Keratinocyte (primary cell): ENCODE measurements at places on chromosomes 5 and 9. TPM values are rescaled to one million over a fixed set of nuclear protein-coding genes. Genes with fewer than 3 reads are reported as not detected.

Gene GPR150
- 0.07 to 0.08 TPM (median 0.07 TPM) in 3 replicates for polyA plus RNA-seq

Gene ASPN
- polyA plus RNA-seq = 0.36 to 1.1 TPM (median 0.63 TPM) in 3 replicates

Gene ENTPD8
- polyA plus RNA-seq = not detected in 3 replicates

Gene SLC4A9
- 0.04 to 0.14 TPM (median 0.07 TPM) in 3 replicates for polyA plus RNA-seq

DNA sequence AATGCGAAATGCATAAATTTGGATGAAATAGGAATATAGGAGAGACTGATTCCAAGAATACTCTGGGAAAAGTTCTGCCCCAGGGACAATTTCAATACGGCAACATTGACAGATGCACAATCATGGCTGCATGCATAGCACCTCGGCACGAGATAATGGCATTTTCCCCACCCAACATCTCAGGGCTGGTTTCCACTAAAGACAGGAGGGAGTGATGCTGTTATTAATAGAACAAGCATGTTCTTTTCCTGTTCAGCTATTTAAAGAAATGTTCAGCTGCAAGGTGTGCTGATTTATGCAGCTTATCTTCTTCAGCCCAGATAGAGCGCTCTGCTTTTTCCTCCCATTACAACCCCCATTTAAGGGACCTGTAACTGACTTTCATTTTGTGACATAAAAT, 740.2 kb downstream of the TLR4 start:
- H3K4me1 ChIP-seq = no peaks in the 10 kb centered on the region
- no peak overlapping the region for H3K27ac ChIP-seq
- H3K36me3 ChIP-seq = no peaks in the 10 kb centered on the region

DNA sequence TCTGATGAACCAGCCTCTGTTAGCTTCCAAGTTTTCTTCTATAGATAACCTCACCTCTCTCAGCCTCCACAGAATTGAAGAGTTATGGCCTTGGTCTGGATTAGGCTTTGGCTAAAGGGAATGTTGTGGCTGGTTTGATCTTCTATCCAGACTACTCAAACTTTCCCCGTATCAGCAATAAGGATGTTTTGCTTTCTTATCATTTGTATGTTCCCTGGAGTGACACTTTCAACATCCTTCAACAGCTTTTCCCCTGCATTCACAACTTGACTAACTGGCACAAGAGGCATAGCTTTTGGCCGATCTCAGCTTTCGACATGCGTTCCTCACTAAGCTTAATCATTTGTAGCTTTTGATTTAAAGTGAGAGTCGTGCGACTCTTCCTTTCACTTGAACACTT, 28.1 kb upstream of the GNE start:
- H3K4me3 ChIP-seq = no peak overlapping the region
- no peak overlapping the region for H3K27ac ChIP-seq
- DNase-seq = no peak

DNA sequence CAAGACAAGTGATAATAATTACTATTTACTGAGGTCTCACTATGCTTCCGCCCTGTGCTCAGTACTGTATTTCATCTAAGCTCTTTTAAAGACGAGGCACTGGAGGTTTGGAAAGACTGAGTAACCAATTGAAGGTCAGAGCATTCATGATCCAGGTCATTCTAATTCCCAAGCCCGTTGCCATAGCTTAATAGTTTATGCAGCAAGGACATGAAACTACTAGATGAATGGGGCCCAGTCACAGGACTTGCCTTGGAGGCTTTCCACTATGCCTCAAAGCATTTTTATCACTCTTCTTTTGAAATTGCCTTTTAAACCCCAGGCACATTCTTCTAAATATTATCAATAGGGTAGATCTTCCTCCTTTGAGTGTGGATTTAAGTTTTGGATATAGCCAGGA, 17.2 kb upstream of the NFIB start:
- H3K27me3 ChIP-seq = no peaks in the 10 kb centered on the region
- DNase-seq = no peak
- no peaks in the 10 kb centered on the region for H3K36me3 ChIP-seq
- no peak overlapping the region for H3K27ac ChIP-seq

DNA sequence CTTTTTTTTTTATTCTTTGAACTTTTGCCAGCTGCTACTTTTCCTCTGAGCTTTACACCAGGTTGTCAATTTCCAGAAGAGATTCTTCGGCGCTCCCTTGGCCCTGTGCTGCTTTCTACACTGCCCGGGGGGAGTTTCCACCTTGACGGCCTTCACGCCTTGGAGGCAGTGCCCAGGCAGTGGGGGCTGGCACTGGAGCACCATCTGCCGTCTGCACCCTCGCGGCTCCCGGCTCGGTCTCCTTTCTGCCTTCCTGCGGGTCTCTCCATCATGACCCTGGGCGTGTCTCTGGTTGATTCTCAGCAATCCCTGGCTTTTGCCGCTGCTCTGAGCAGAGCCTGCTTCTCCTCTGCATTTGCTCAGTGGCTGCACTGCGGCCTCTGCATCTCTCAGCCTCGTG, 2.9 kb downstream of the SLC6A18 start:
- H3K27ac ChIP-seq = no peak overlapping the region
- no peaks in the 10 kb centered on the region for H3K4me1 ChIP-seq
- H3K27me3 ChIP-seq = peaks cover 2% of the 10 kb centered on the region
- DNase-seq = no peak
- H3K36me3 ChIP-seq = no peaks in the 10 kb centered on the region
- no peak overlapping the region for H3K4me3 ChIP-seq

DNA sequence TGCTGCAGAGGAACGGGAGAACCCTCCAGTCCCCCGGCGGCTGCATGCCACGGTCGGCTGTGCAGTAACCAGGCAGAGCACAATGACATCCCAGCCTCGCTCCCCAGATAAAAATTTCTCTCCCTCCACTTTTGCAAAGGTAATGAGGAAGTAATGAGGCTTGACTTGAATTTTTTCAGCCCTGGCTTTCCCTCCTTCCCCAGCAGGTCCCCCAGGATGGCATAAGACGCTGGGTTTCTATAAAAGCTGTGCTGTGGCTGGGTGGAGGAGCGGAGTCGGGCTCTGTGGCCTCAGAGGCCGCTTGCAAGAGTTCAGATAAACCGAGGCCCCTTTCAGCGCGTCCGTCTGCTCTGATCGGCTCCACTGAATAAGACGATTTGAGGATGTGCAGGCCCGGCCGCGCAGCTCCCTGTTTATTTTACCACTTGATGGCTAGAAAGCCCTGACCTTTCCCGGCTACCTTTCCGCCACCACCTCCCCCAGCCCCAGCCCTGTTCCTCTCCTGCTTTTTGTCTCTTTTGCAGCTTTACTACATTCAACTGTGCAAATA, 351.9 kb upstream of the IRX2 start:
- H3K4me3 ChIP-seq = no peak overlapping the region
- no peaks in the 10 kb centered on the region for H3K4me1 ChIP-seq
- no peak overlapping the region for H3K27ac ChIP-seq
- DNase-seq = no peak

DNA sequence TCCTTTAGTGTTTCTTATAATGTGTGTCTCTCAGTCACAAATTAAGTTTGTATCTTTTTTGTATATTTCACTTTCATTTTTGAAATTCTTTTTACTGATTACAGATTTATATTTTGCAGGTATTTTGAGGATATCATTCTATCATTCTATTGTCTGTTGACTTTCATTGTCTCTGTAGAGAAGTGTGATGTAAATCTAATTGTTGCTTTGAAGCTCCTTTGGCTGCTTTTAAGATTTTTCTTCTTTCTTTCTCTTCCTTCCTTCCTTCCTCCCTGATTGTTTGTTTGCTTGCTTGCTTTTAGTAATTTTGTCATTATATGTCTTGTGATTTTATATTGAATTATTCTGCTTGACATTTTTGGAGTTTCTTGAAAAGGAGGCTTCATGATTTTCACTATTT, 75.3 kb upstream of the MAST4 start:
- no peaks in the 10 kb centered on the region for H3K36me3 ChIP-seq
- H3K27me3 ChIP-seq = no peaks in the 10 kb centered on the region
- no peak overlapping the region for H3K4me3 ChIP-seq
- no peak overlapping the region for H3K27ac ChIP-seq
- no peak for DNase-seq

DNA sequence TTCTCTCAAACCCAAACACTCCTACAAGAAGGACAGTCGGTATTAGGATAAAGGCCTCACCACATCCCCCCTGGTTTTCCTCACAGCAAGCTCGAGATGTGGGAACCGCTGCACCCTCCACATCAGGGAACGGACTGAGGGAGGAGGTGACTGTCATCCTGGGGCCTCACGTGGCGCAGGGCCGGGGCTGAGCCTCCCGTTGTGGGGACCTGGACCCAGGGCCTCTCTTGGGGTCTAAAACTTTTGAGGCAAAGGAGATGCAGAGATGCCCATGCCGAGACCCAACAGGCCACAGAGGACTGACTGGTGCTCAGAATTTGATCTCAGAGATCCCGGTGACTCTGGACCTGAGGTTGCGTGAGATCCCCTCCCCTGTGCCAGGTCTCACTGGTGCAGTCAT, 72.7 kb downstream of the MRPL36 start:
- H3K36me3 ChIP-seq = no peaks in the 10 kb centered on the region
- no peak overlapping the region for H3K4me3 ChIP-seq
- H3K27ac ChIP-seq = no peak overlapping the region
- no peaks in the 10 kb centered on the region for H3K4me1 ChIP-seq
- H3K27me3 ChIP-seq = no peaks in the 10 kb centered on the region

DNA sequence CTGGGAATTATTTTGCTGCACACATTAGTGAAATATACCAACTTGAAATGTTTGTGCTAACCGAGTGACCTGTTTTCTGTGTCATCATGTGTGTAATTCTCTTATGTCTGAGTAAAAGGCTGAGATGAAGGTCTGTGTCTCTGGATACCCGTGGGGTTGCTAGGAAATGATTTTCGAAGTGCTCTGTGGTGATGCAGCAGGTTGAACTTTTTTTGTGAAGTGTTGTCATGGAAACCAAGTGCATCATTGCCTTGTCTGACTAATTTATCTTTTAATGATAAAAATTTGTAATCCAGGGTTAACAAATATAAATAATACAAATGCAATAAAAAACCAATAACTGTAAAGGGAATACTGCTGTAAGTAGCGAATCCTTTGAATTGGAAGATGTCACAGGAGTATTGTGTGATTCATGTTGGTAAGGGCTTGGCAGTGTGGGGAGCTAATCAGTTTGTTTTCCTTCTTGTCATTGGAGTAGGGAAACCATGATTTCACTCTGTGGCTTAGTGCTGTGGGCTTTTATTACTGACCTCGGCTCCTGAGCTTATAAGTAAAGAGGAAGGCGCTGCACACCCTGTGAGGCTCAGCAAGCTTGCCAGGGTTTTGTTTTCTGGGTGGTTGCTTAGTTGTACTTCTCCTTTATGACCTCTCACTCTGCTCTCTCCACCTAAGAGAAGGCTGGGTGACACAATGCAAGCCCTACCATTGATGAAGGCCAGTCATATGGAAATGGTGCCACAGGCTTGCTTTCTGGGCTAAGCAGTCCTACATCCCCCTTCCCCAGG, 22.3 kb downstream of the PDE8B start:
- H3K4me3 ChIP-seq = no peak overlapping the region
- H3K27me3 ChIP-seq = no peaks in the 10 kb centered on the region
- H3K36me3 ChIP-seq = no peaks in the 10 kb centered on the region
- no peaks in the 10 kb centered on the region for H3K4me1 ChIP-seq
- no peak for DNase-seq
- H3K27ac ChIP-seq = no peak overlapping the region

DNA sequence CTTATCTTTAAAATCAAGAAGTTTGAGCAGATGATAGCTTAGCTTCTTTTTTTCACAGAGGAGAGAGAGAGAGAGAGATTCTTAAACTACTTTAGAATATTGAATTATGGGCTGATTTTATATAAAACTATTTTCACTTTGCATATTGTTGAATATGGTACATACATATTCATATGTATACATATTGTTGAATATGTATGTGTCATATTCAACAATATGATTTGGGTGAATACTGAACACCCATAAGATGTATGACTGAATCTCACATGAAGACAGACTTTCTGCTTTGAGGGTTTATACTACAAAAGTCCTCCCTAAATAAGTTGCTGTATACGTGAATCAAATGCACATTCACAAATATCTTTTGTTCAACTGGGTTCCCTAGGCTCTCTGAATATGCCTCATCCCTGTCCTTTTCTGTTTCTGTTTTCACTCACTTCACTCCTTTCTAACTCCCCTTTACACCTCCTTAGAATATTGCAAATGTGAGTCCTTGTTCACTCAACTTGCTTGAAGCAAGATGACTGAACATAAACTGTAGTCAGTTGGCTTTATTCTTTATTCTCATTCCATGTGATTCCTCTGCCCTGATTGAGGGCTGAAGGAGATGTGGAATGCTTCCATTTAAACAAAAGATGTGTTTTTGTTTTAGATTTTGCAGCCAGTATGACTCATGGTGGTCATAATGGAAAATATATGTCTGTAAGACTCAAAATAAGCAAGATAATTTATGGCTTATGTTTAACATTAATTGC, 225.4 kb upstream of the DAB2 start:
- no peak for DNase-seq
- H3K36me3 ChIP-seq = no peaks in the 10 kb centered on the region
- no peaks in the 10 kb centered on the region for H3K27me3 ChIP-seq
- no peak overlapping the region for H3K4me3 ChIP-seq
- H3K4me1 ChIP-seq = peaks cover 3% of the 10 kb centered on the region
- no peak overlapping the region for H3K27ac ChIP-seq

DNA sequence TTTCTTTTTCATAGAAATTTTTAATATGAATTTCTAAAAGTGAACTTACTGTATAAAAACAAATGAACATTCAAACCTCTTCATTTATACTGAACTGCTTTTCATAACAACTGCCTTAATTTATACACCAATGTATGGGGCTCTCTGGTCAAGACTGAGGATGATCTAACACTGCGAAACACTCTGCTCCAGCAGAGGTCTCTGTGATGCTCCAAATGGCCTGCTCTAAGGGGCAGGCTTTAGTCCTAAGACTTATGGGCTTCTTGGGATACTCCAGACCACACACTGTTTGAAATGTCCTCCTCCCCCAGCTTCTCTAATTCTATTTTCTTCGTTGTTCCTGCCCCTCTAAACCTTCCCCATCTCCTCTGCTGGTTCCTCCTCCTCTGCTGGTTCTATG, 58.5 kb downstream of the LIFR start:
- peaks cover 2% of the 10 kb centered on the region for H3K4me1 ChIP-seq
- no peak for DNase-seq
- H3K27ac ChIP-seq = no peak overlapping the region
- H3K27me3 ChIP-seq = no peaks in the 10 kb centered on the region
- no peak overlapping the region for H3K4me3 ChIP-seq

DNA sequence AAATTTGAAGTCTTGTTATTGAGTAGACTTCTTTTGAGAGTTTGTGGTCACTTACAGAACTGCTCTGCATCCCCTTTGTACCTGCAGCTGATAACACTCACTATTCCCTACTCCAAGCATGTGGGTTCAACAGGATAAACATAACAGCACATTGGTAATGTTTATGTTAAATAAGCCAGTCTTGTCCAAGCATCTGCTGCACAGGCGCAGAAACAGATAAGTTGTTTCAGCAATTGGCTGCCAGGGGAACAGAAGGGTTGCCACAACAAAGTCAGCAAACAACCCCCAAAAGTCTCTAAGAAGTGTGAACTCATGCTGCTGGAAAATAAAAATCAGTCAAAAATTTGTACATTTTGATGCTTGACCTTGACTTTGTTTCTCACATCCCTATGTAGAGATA, 174.6 kb downstream of the GDNF start:
- H3K4me1 ChIP-seq = peaks cover 13% of the 10 kb centered on the region
- H3K27me3 ChIP-seq = no peaks in the 10 kb centered on the region
- H3K27ac ChIP-seq = no peak overlapping the region
- H3K36me3 ChIP-seq = no peaks in the 10 kb centered on the region
- no peak for DNase-seq
- no peak overlapping the region for H3K4me3 ChIP-seq
